CD4-positive, alpha-beta T cell treated with Interferon gamma for 1 hour (primary cell): ENCODE measurements at places on chromosomes 2 and 18.

DNA sequence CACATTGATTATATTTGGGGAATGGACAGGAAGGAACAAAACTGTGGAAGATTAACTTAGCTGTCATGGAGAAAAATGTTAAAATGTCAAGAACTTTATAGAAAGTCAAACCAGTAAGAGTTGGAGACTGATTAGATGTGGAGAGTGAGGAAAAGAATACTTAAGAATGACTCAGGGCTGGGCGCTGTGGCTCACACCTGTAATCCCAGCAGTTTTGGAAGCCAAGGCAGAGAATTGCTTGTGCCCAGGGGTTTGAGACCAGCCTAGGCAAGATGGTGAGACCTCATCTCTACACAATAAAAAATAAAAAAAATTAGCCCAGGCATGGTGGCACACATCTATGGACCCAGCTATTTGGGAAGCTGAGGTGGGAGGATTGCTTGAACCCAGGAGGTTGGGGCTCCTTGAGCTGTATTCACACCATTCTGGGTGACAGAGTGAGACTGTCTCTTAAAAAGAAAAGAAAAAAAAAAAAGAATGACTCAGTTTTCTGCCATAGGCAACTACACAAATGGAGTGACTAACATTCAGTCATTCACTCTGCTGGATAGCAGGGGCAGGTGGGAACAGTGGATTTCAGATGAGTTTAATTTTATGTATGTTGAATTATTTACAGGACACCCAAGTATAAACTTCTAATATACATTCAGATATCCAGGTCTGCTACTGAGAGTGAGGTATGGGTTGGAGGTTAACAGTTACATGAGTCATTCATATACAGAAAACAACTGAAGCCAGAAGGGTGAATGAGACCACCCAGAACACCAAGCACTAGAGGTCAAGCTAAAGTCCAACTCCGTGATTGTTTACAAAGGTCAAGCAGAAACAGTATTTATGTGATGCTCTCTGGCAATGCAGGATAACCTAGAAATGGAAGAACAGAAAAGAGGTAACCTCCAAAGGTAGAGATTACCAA is 33.9 kb downstream of the ORC2 start:
- DNase-seq = no peak

DNA sequence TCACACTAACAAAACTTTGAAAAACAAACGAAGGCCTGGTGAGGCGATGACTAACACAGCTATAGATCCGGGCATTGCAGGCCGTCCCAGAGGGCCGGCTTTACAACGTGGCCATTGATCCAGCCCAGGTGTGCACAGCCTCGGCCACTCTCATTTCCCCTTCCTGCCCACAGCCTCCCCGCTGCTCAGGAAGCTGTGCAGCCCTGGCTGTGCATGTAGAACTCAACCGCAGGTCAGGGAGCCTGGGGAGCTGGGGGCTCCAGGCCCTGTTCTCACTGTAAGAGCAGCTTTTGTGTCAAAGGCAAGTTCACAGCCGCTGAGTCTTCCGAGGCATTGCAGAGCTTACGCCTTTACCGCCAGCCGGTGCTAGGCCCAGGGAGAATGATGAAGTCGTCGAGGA is 87.2 kb downstream of the LONRF2 start:
- DNase-seq = peak; percentile 60

- no peak for DNase-seq
These were observed 834.5 kb upstream of the ID2 start for GRCh38 chr2:7847321-7847720.

- DNase-seq = no peak
These were observed 60.8 kb downstream of the MOB4 start for GRCh38 chr2:197576631-197577030.

DNA sequence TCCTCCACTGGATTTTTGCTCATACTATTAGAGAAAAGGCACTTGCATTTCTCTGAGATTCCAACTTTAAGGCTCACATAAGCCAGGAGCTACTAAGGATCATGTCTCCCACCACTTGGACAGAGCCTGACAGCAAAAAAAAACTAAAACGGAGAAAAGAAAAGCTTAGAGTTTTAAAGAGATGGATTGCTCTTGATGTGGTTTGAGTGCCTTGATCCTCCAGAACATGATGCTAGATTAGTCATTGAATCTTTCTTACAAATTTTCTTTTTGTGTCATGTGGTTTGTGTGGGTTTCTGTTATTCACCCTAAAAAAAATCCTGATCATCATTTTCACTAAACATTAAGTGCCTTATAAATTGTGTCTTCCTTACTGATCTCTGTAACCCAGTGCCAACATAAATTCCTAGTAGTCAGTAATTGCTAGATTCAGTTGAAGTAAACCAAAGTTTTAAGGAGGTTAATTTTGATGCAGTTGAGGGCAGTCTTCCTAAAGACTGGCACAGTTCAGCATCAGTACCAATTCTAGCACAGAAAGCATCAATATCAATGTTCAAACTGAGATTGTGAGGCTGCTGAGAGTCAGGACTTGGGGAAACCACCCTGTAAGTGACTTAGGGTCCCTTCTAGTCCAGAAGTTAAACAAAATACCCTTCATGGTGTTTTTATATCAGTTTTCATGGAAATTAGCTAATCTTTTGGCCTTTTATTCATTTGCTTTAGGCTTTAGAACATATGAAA is 206.3 kb downstream of the RAD51AP2 start:
- DNase-seq = no peak
